ENCODE measurements at places on chromosomes 1 and 21. TPM values are rescaled to one million over a fixed set of nuclear protein-coding genes. Genes with fewer than 3 reads are reported as not detected.

The TAS1R3 gene
- under 0.01 TPM for total RNA-seq

The OR2L3 gene
- total RNA-seq, result not detected

The KIF1B gene
- 42.1 TPM for total RNA-seq

The HAO2 gene
- not detected for total RNA-seq

The BATF3 gene
- not detected for total RNA-seq

The WNT9A gene
- total RNA-seq, result 0.52 TPM

The NT5C1A gene
- not detected for total RNA-seq

The POU3F1 gene
- total RNA-seq, result not detected

The RIPK4 gene
- 6.4 TPM for total RNA-seq

The TMOD4 gene
- total RNA-seq, result 0.52 TPM

The OPTC gene
- total RNA-seq, result not detected

The LHX8 gene
- total RNA-seq, result not detected

The CR1 gene
- not detected for total RNA-seq

The UBXN10 gene
- total RNA-seq, result 0.32 TPM

The ZBTB8A gene
- 14.3 TPM for total RNA-seq

The SHE gene
- 2.7 TPM for total RNA-seq

The RXFP4 gene
- not detected for total RNA-seq

The IL19 gene
- not detected for total RNA-seq

The RFX5 gene
- 34.6 TPM for total RNA-seq

The KCNJ9 gene
- total RNA-seq, result 0.11 TPM

The PCSK9 gene
- 0.86 TPM for total RNA-seq

The KCNQ4 gene
- not detected for total RNA-seq

The RGS1 gene
- total RNA-seq, result 0.43 TPM

The AGMAT gene
- total RNA-seq, result 1.8 TPM

The TRIM45 gene
- 1.9 TPM for total RNA-seq

The LUZP1 gene
- total RNA-seq, result 43.0 TPM

The MMP23B gene
- total RNA-seq, result 0.52 TPM

The APOBEC4 gene
- not detected for total RNA-seq

The RNF186 gene
- total RNA-seq, result not detected

The RGS13 gene
- not detected for total RNA-seq

The CD1E gene
- total RNA-seq, result not detected

The AMY1C gene
- total RNA-seq, result not detected

The S100A3 gene
- 2.0 TPM for total RNA-seq

The ZNF436 gene
- total RNA-seq, result 38.0 TPM

All from articular chondrocyte of knee joint (primary cell).